ENCODE measurements at places on chromosomes 5 and 9. TPM values are rescaled to one million over a fixed set of nuclear protein-coding genes. Genes with fewer than 3 reads are reported as not detected.

DTWD2 gene
- 2.1 TPM for polyA plus RNA-seq

MORN5 gene
- 0.69 TPM for polyA plus RNA-seq

SHC3 gene
- polyA plus RNA-seq, result 0.35 TPM

ACTL7B gene
- 0.02 TPM for polyA plus RNA-seq

PCDHB16 gene
- 0.16 TPM for polyA plus RNA-seq

TIMD4 gene
- not detected for polyA plus RNA-seq

UNC13B gene
- 15.6 TPM for polyA plus RNA-seq

PRPF4 gene
- polyA plus RNA-seq, result 11.3 TPM

ABO gene
- 15.6 TPM for polyA plus RNA-seq

PCDHB1 gene
- polyA plus RNA-seq, result not detected

ATG10 gene
- polyA plus RNA-seq, result 3.8 TPM

CDK7 gene
- 52.5 TPM for polyA plus RNA-seq

FOXD1 gene
- polyA plus RNA-seq, result 0.31 TPM

DIPK1B gene
- polyA plus RNA-seq, result 1.6 TPM

FYB1 gene
- 1.4 TPM for polyA plus RNA-seq

ITK gene
- 0.58 TPM for polyA plus RNA-seq

AIF1L gene
- polyA plus RNA-seq, result 184 TPM

FAM221B gene
- polyA plus RNA-seq, result not detected

LCNL1 gene
- polyA plus RNA-seq, result 0.55 TPM

WNK2 gene
- polyA plus RNA-seq, result 3.4 TPM

SLC46A2 gene
- polyA plus RNA-seq, result 1.6 TPM

SHOC1 gene
- polyA plus RNA-seq, result 0.18 TPM

ACTBL2 gene
- polyA plus RNA-seq, result not detected

CCDC180 gene
- 0.51 TPM for polyA plus RNA-seq

UTP15 gene
- polyA plus RNA-seq, result 5.9 TPM

ANKRD33B gene
- 1.3 TPM for polyA plus RNA-seq

ATP10B gene
- polyA plus RNA-seq, result 5.0 TPM

SYK gene
- 12.0 TPM for polyA plus RNA-seq

PCDHGA10 gene
- 1.1 TPM for polyA plus RNA-seq

SPATA31D4 gene
- not detected for polyA plus RNA-seq

QRFP gene
- 0.08 TPM for polyA plus RNA-seq

CD274 gene
- 0.98 TPM for polyA plus RNA-seq
